ENCODE measurements at places on chromosomes 5 and 9.

- no peak for DNase-seq
Measured at GRCh38 chr5:143233031-143233430, 170.5 kb downstream of the NR3C1 start.

- DNase-seq = no peak
Measured at GRCh38 chr9:123120131-123120530, 86.7 kb downstream of the GPR21 start.

- no peak for DNase-seq
Measured at GRCh38 chr5:81749192-81749560, 1.7 kb downstream of the SSBP2 start.

DNA sequence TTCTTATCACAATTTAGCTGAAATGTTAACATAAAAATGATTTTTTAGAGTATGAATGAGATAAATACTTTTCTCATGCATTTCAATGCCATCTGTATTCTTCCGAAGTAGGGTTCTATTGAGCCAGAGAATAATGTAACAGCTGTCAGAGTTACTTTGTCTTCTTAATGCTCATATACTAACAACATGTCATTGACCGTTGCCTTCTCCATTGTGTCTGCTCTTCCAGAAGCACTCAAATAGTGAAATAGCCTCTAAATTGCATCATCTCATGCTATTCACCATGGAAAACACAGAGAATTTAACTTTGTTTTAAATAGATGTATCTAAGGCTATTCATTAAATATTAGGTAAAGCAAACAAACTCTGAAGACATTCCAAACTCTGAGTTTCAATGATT lies 1875.9 kb upstream of the CDH9 start:
- peak; percentile 65 for DNase-seq

- no peak for DNase-seq
Measured at GRCh38 chr9:92008041-92008440, 58.0 kb upstream of the ROR2 start.

GRCh38 chr5:124866355-124867136 lies 120.1 kb upstream of the ZNF608 start:
- DNase-seq = peak; percentile 14

DNA sequence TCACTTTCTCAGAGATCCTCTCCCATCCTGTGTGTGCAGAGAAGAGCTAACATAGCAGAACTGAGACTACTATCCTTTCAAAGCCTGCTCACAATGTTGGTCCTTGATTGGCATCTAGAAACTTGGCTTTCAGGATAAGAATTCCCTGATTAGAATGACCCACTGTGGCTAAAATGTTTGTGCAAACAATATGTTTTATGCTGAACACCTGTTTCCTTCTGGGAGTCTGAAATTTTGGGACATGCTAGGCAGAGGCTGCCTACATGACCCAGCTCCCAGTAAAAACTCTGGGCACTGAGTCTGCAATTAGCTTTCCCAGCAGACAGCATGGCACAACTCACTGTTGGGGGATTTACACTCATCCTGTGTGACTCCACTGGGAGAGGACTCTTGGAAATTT lies 78.9 kb downstream of the CFAP95 start:
- no peak for DNase-seq

- DNase-seq = no peak
Measured at GRCh38 chr9:4983601-4984165, 1.4 kb upstream of the JAK2 start.

DNA sequence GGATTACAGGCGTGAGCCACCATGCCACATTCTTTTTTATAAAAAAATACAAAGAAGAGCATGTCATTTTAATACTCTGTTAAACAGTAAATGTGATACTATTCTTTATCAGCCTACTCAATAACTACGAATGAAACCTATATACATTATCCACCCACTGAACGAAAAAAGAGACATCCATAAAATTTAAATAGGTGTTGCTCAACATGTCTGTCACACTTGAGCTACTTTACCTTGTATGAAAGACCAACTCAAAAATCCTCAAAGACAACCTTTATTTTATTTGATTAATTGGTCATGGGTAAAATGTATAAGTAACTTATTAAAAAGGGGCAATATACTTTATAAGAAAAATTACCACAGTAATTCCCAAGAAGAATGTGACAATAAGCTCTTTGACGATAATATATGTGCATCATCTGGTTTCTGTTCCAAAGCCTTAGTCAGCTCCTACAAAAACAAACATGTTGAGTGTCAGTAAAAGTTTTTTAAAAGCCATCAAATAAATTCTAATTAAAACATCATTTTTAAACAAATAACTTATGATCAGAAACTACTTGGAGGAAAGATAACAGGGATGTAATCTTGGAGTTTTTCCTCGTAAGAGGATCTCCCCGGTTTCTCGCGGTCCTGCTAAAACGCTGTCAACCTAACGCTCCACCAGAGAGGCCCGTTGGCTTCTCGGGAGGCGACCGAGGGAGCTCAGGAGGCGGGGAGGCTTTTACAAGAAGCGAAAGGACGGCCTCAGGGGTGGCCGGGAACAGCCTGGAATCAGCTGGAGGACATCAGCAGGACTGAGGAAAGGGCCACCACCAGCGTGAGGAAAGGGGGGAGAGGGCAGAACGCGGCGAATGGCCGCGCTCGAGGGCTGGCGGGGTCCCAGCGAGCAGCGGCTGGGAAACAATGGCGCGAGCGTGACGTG lies 13.5 kb upstream of the ANKRD18B start:
- peak; percentile 28 for DNase-seq

GRCh38 chr5:90940227-90940995 lies 381.8 kb downstream of the ADGRV1 start:
- peak; percentile 23 for DNase-seq

GRCh38 chr5:124454081-124454480 lies 292.4 kb downstream of the ZNF608 start:
- DNase-seq = no peak

GRCh38 chr5:122858451-122858850 lies 13.0 kb downstream of the SNX24 start:
- DNase-seq = no peak

- DNase-seq = no peak
Measured at GRCh38 chr9:93676310-93677047, 100.1 kb downstream of the PHF2 start.

GRCh38 chr5:128196791-128197190 lies 113.2 kb downstream of the SLC12A2 start:
- DNase-seq = no peak

DNA sequence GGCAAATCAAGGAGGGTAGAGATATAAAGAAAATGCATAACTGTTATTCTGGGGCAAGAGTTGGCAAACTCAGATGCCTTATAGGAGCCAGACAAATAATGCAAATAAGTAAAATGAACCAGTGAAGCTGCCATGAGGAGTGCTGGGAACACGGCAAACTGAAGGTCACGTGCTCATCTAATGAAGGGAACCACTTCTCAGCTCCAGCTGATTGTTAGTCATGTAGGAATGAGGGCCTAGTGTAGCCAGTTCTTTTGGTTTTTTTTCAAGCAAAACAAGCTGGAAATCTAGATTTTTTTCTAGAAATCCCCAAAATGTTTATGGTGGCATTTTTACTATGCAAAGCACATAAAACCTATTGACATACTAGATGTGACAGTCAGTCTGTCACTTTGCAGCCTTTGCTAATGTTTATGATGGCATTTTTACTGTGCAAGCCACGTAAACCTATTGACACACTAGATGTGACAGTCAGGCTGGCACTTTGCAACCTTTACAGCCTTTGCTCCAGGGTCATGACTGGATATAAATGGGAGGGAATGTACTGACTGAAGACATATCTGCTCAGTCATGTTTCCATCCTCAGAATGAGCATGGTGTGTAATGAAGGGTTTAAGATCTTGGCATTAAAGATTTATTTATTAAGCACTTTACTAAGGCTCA lies 39.4 kb downstream of the RUSC2 start:
- DNase-seq = no peak

- DNase-seq = no peak
Measured at GRCh38 chr9:101247297-101247696, 137.5 kb downstream of the BAAT start.

DNA sequence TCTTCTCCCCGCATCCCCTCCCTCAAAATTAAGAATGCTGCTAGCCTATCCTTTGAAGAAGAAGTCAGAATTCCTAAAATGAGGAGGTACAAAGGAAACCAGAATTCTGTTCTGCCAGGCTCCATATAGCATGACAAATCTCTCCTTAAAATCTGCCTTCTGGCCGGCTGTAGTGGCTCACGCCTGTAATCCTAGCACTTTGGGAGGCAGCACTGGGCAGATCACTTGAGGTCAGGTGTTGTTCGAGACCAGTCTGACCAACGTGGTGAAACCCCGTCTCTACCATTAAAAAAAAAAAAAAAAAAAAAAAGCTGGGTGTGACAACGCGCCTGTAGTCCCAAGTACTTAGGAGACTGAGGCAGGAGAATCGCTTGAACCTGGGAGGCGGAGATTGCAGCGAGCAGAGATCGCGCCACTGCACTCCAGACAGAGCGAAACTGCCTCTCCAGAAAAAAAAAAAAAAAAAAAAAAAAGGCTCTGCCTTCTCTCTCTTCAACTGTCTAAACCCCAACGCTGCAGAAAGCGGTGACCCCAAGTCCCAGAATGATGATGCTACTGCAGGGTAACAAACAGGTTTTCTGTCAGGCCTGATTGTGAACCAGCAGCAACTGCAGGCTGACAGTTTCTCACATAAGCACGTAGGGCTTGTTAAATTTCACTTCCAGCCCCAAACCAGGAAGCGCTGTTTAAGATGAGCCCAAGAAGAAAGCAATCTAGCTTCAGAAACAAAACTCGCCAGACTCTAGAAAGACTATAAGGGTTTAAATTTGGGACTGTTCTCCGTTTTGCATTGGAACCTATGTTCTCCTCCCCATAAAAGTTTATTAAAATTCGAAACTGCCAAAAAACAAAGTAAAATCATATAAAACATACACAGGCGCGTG lies 963 bp upstream of the CAST start:
- peak; percentile 37 for DNase-seq

DNA sequence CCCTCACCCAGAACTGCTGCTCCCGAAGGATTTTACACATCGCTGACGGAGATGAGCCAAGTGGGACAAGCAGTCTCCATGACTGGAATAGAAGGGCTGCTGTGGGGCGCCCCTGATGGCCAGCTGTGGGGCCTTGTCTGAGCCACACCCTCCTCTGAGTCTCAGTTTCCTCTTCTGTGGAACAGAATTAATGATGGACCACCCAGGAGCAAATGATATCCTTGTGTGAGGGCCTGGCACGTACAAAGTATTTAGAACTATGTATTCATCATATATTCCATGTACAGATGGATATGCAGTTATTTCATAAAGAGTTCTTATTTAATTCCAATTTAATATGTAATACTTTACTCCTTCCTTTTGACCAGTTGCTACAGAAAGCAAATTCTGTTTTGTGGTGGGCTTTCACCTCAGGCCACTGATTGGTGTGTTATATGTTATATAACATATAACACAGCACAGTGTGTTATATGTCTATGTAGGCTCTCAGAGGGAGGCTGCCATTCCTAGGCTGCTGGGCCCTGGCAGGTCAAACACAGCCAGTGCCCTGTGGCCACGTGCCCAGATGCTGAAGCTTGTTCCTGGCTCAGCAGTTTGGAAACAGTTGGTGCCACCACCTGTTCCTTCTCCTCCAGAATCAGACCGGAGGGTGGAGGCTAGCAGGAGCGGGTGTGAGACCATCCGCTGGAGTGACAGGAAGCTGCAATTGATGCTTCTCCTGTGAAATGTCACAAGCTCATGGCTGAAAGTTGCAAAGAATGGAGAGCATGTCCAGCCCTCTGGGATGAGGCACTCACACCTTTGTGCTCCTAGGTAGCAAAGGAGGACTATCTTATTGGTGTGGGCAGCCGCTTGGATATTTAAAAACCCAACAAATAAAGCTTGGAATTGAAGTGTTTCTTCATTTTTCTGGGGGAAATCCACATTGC lies 4.4 kb upstream of the FGD3 start:
- no peak for DNase-seq

- DNase-seq = no peak
Measured at GRCh38 chr9:75636427-75637045, 253.9 kb upstream of the PCSK5 start.

GRCh38 chr5:136016945-136017530 lies 11.8 kb upstream of the TGFBI start:
- no peak for DNase-seq

- no peak for DNase-seq
Measured at GRCh38 chr9:31807574-31808256, 576.7 kb upstream of the ACO1 start.

GRCh38 chr9:18487611-18488010 lies 13.7 kb downstream of the ADAMTSL1 start:
- no peak for DNase-seq
